Esophagus squamous epithelium (tissue), 5 donors: ENCODE measurements at places on chromosomes 11 and 22.
A peak's percentile ranks its signal among the peaks of the same experiment; 100 is the strongest.

- no peaks in the 10 kb centered on the region for H3K36me3 ChIP-seq
- H3K4me1 ChIP-seq: peaks cover 36% of the 10 kb centered on the region
- H3K27ac ChIP-seq: no peak overlapping the region
- no peaks in the 10 kb centered on the region for H3K27me3 ChIP-seq
Measured at GRCh38 chr11:61691380-61692156, 11.4 kb downstream of the DAGLA start.

GRCh38 chr11:86152006-86152862 lies 83.3 kb upstream of the PICALM start:
- no peak overlapping the region for H3K4me3 ChIP-seq
- DNase-seq: no peak
- no peak overlapping the region for H3K27ac ChIP-seq
- H3K36me3 ChIP-seq: no peaks in the 10 kb centered on the region

GRCh38 chr22:19818324-19819207 lies 36.1 kb downstream of the GNB1L start:
- no peak overlapping the region for H3K4me3 ChIP-seq
- DNase-seq: no peak
- H3K27ac ChIP-seq: no peak overlapping the region
- no peaks in the 10 kb centered on the region for H3K27me3 ChIP-seq
- H3K4me1 ChIP-seq: peaks cover 18% of the 10 kb centered on the region

GRCh38 chr11:73510877-73511276 lies 87.0 kb downstream of the FAM168A start:
- no peak overlapping the region for H3K27ac ChIP-seq
- no peaks in the 10 kb centered on the region for H3K36me3 ChIP-seq
- H3K27me3 ChIP-seq: no peaks in the 10 kb centered on the region
- no peak for DNase-seq
- no peaks in the 10 kb centered on the region for H3K4me1 ChIP-seq

DNA sequence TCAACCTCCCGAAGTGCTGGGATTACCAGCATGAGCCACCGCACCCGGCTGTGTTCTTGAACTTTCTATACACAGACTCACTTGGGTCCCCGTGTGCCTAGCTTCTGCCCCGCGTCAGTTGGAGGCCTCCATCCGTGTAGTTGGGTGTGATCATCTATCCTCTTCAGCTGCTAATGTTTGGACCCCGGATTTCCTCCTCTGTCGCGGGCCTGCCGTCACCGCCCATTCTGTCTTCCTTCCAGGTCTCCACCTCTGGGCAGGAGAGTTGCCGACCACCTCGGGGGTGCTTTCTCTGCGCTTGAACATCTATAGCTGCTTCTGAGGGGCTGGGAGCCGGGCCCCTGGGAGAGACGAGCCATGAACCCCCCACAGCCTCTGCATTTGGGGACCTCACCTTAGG lies 5.5 kb downstream of the CDC42EP1 start:
- H3K4me1 ChIP-seq: peaks cover 73% of the 10 kb centered on the region
- H3K27ac ChIP-seq: peak overlapping the region; percentile 99

- H3K27me3 ChIP-seq: no peaks in the 10 kb centered on the region
- DNase-seq: no peak
- H3K4me3 ChIP-seq: no peak overlapping the region
- H3K36me3 ChIP-seq: no peaks in the 10 kb centered on the region
Measured at GRCh38 chr11:75946531-75947530, 131.8 kb downstream of the UVRAG start.

DNA sequence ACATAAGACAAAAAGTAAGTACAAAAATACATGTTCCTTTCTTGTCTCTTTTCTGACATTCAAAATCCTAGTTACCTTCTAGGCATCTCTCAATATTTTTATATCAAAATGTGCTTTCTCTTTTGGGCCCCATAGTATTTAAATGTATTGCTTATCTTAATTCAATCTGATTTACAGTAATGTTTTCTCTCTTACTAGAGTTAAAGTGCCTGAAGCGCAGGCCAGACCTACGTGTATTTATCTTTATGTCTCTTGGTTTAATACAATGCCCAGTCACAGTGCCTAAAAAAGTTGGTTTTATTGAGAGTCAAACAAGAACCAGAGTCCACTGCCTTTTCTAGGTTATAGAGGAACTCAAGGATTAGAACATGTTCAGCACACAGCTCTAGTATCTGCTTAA lies 64.3 kb downstream of the FANCF start:
- DNase-seq: no peak
- no peak overlapping the region for H3K4me3 ChIP-seq
- no peak overlapping the region for H3K27ac ChIP-seq
- H3K36me3 ChIP-seq: no peaks in the 10 kb centered on the region

- DNase-seq: no peak
- no peaks in the 10 kb centered on the region for H3K4me1 ChIP-seq
- no peaks in the 10 kb centered on the region for H3K27me3 ChIP-seq
Measured at GRCh38 chr11:122050021-122050690, 65.9 kb downstream of the BLID start.

GRCh38 chr22:24147666-24148065 lies 33.6 kb upstream of the SUSD2 start:
- H3K27me3 ChIP-seq: no peaks in the 10 kb centered on the region
- peak overlapping the region; percentile 71 for H3K27ac ChIP-seq
- no peak for DNase-seq
- H3K36me3 ChIP-seq: peaks cover 73% of the 10 kb centered on the region

GRCh38 chr11:99960536-99960935 lies 726.6 kb upstream of the ARHGAP42 start:
- H3K27ac ChIP-seq: no peak overlapping the region
- H3K36me3 ChIP-seq: no peaks in the 10 kb centered on the region
- DNase-seq: no peak
- H3K4me3 ChIP-seq: no peak overlapping the region
